ENCODE measurements at places on chromosomes 11 and 22.

DNA sequence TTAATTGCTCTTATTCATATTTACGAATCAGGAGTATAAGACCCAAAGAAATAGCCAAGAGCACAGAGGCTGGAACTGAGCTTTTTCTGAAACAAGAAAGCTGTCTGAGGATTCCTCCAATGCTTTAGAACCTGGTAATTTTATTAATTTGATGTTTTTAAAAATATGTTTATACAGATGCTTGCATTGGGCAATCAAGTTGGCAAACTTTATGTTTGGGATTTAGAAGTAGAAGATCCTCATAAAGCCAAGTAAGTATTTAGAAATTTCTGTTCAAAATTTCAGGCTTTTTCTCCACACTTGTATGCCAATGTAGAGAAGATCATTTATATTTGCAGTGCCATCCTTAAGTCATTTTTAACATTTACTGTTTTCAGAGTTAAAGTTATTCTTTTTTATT lies 24.3 kb upstream of the HIKESHI start:
- DNase-seq = no peak

DNA sequence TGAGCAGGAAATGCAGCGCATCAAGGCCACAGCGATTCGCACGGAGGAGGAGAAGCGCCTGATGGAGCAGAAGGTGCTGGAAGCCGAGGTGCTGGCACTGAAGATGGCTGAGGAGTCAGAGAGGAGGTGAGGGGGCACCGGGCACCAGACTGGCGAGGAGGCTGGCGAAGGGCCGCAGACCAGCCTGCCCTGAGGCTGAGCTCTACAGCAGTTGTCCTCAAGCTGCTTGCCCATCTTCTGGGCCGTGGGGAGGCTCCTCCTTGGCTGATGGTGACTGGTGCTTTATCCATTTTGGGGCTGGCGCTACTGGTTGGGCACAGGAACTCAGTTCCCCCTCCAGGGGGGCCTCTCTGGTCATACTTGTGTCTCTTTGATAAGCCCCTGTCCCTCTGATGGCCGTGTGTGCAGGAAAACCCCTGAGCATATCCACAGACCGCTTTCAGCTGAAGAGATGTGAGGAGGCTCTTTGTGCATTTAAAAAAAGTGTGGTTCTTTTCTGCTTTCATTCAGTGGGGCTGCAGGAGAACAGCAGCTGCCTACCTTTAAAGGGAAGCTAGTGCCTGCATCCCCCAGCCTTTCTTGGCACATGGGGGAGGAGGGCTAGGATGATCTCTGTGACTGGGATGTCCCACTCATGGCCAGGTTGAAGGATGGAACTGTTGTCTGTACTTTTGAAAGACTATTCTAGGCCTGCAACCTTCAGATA lies 46.3 kb upstream of the CABP7 start:
- no peak for DNase-seq

GRCh38 chr11:100068116-100068515 lies 619.0 kb upstream of the ARHGAP42 start:
- no peak for DNase-seq

DNA sequence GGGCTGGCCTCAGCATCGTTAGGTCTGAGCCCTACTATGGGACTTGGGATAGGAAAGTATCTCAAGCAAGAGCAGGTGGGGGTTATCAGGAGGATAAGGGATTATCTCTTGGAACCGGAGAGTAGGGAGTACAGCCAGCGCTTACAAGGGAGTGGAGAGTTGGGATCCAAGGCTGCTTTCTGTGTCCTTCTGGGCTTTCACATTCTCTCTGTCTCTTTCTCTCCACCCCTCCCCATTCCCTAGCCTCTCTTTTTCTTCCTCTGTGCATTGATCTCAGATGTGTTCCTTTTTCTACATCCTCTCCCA lies 170.2 kb downstream of the BUD13 start:
- DNase-seq = no peak

Measured in stimulated activated CD8-positive, alpha-beta memory T cell treated with anti-CD3 and anti-CD28 coated beads, Interleukin-7, amount 100 ng/mL, for 48 hours (primary cell).